ENCODE measurements at places on chromosomes 6 and 20. TPM values are rescaled to one million over a fixed set of nuclear protein-coding genes. Genes with fewer than 3 reads are reported as not detected.

DNA sequence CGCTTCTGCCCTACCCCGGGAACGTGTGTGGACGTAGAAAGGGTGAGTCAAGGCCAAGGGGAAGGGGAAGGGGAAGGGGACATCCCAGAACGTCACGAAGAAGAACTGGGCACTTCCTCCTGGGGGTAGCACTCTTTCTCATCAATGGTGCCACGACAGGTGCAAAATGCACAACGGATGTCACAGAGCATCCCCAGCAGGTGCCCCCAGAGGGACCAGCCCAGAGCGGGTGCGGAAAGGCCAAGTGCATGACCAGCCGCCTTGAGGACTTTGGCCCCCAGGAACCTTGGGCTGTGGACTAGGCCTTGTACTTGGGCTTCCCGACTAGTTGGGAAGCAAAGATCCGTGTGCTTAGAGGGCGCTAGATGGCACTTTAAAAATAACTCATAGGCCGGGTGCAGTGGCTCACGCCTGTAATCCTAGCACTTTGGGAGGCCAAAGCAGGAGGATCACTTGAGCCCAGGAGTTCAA, 12.1 kb upstream of the SRC start:
- no peak overlapping the region for H3K4me3 ChIP-seq
- DNase-seq = no peak
- peaks cover 7% of the 10 kb centered on the region for H3K4me1 ChIP-seq
- no peaks in the 10 kb centered on the region for H3K27me3 ChIP-seq

DNA sequence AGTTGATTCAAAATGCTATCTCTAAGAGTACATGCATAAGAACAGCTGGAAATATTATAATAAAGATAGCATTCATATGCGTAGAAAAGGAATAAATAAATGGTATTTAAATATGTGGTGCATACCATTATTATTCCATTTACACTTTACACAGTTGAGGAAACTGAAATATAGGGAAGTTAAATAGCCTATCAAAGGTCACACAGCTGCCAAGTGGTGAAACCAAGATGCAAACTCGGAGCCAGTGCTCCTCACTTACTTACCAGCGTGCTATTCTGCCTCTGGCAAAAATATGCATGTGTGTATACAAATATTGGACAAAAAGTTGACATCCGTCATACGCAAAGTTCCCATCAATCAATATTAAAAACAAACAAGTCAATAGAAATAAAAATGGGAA, 22.3 kb upstream of the ANKEF1 start:
- H3K36me3 ChIP-seq = no peaks in the 10 kb centered on the region
- H3K4me3 ChIP-seq = no peak overlapping the region
- no peaks in the 10 kb centered on the region for H3K4me1 ChIP-seq
- no peak for DNase-seq

DNA sequence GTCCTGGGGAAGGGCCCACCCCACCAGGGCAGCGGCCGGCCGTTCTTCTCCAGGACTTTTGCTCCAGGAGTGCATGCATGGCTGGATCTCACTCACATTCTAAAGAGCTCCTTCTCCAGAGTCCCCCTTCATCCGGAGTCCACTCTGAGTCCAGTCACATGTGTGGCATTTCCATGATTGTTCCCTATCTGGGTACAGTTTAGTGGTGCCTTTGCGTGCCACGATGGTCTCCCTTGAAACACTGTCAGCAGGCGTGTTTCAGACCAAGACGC, 20.9 kb downstream of the OSBPL2 start:
- peaks cover 29% of the 10 kb centered on the region for H3K36me3 ChIP-seq
- H3K27ac ChIP-seq = no peak overlapping the region
- H3K4me1 ChIP-seq = peaks cover 12% of the 10 kb centered on the region
- no peak overlapping the region for H3K4me3 ChIP-seq
- no peak for DNase-seq
- H3K27me3 ChIP-seq = no peaks in the 10 kb centered on the region

GRCh38 chr6:16511723-16512489, 249.4 kb downstream of the ATXN1 start:
- no peaks in the 10 kb centered on the region for H3K36me3 ChIP-seq
- no peaks in the 10 kb centered on the region for H3K27me3 ChIP-seq
- H3K4me1 ChIP-seq = 0 out of 2 replicates have a peak, but pooled peaks cover 3% of the 10 kb centered on the region
- H3K27ac ChIP-seq = no peak overlapping the region

- H3K36me3 ChIP-seq = no peaks in the 10 kb centered on the region
- H3K27me3 ChIP-seq = no peaks in the 10 kb centered on the region
- peak; percentile 81 for DNase-seq
- peak overlapping the region; percentile 35 for H3K27ac ChIP-seq
These were observed 587.8 kb upstream of the JAG1 start for GRCh38 chr20:11261533-11262000.

GRCh38 chr20:61253264-61253639, 1.2 kb downstream of the CDH4 start:
- peaks cover 73% of the 10 kb centered on the region for H3K27me3 ChIP-seq
- H3K27ac ChIP-seq = no peak overlapping the region
- peaks cover 15% of the 10 kb centered on the region for H3K4me1 ChIP-seq

- H3K36me3 ChIP-seq = no peaks in the 10 kb centered on the region
- no peak overlapping the region for H3K4me3 ChIP-seq
- H3K27me3 ChIP-seq = no peaks in the 10 kb centered on the region
- DNase-seq = no peak
These were observed 276.0 kb downstream of the NRN1 start for GRCh38 chr6:5730585-5731263.

GRCh38 chr6:149913540-149914240, 9.2 kb downstream of the RAET1G start:
- no peak overlapping the region for H3K27ac ChIP-seq
- no peaks in the 10 kb centered on the region for H3K36me3 ChIP-seq
- no peak overlapping the region for H3K4me3 ChIP-seq
- no peak for DNase-seq

DNA sequence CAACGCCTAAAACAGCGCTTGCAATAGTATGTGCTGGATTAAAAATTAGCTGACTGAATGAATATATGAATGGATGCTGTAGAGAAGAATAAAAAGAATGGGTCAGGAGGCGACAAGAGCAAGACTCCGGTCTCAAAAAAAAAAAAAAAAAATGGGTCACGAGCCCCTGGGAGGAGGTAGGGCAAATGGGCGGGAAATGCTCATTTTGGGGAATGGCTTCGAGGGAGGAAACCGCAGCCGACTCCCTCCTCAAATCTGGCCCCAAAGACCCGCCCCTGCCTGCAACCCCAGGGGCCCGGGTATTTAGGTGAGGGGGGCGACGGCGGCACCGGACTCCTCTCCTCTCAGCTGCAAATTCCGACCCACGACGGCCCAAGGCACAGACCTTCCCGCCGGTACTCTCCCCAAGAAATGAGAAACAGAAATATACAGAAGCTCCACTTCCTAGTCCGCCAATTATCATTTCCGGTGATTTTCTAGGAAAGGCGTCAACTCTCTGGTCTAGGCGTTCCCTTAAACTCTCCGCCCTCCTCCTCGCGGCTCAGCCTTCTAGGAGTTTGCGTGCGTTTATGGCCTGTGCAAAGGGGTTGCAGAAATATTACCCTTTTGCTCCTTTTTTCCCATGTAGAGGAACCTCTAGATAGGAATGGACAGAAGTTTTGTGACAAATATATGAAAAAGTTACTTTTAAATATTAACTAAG, at the start of gene ZNF311:
Gene ZNF311, minus strand, starts transcription at position 133 of the 703 bp plus-strand sequence. CDS start 1,361 bp downstream, outside the sequence.
- peaks cover 22% of the 10 kb centered on the region for H3K27me3 ChIP-seq
- DNase-seq = no peak
- H3K4me3 ChIP-seq = no peak within 1 kb of the TSS
- no peaks in the 10 kb centered on the region for H3K4me1 ChIP-seq
- H3K36me3 ChIP-seq = no peaks in the 10 kb centered on the region

TFB1M gene
- total RNA-seq = 48.9 TPM

ACSS1 gene
- total RNA-seq = 4.9 TPM
